CD4-positive, alpha-beta T cell treated with Interleukin-2 at 100 ng/mL for 4 hours (primary cell): ENCODE measurements at places on chromosomes 6 and 20.

DNA sequence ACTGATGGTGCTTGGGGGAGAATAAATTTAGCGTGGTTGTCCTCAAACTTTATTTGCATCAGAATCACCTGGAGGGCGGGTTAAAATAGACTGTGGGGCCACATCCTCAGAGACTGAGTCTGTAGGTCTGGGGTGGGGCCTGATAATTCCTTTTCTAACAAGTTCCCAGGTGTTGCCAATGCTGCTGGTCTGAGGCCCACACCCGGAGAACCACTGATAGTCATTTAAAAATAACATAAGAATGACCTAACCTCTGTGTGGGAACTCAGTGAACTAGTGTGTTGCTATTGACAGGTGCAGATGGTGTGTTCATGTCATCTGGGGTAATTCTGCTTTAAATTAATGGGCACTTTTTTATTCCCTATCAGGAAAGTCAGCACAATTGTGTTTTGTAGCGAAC, 64.8 kb downstream of the RTN4IP1 start:
- DNase-seq = no peak

DNA sequence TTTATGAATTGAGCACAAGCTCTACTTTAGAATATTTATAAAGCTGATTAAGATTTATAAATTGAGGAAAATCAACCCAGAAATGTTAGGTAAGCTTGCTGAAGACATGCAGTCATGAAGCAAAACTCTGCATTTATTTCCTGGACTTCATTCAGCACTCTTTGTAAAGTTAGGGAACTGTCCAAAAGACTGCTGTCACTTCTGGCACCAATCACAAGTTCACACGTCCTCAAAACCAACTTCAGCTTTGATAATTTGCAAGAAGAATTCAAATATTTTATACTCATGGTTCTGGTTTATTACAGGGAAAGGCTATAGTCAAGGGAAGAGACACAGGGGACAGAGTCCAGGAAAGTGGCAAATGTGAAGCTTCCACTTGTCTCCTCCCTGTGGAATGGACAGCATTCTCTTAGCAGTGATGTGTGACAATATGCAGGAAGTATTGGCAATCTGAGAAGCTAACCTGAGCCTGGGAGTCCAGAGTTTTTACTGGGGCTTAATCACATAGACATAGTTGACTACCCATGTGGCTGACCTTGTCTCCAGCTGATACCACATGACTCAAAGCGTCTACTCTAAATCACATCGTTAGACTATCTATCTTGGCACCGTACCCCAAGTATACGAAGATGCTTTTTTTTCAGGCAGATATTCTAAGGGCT, 85.4 kb downstream of the PPP1R14C start:
- no peak for DNase-seq

GRCh38 chr20:58800134-58800871, 50.4 kb downstream of the GNAS-AS1 start:
- DNase-seq = no peak

DNA sequence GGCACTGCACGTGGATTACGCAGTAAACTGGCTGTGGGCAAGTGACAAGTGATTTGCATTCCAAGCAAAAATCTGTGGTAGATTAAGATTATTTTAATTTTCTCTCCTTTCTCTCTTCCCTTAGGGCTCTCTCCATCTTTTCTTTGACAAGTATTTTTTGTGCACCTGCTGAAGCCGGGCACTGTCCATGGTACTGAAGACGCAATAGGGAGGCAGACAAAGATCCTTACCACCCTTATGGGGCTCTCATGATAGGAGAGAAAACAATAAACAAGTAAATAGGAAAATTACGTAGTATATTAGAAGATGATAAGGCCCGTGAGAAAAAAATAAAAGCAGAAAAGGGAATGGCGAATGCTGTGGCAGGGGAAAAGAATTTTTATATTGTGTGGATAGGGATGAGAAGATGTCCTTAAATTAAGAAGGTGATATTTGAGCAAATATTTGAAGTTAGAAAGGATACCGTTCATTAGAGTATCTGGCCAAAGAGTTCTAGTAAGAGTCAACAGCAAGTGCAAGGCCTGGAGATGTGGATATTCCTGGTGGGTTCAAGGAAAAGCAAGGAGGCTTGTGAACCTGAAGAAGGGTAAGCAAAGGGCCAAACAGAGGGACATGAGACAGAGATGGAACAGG, 146.0 kb downstream of the LAMP5 start:
- no peak for DNase-seq

DNA sequence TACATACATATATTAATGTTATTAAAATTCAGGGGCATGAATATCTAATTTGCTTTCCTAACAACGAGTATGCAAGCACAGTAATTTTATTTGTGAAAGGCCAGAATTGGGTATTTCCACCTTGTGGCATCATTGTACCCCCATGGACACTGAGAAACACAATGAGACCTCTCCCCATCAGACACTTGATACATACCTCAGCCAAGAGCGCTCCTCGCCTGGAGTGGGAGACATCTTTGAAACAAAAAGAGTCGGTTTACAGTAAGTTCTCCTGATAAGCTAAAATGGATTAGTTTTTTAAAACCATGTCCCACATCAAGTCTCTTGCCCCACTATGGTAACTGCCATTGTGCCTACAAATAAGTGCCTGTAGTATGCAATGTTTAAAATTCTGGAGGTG, 2.1 kb downstream of the CNR1 start:
- DNase-seq = no peak

- no peak for DNase-seq
These were observed 1.0 kb downstream of the PPDPF start for GRCh38 chr20:63521602-63522001.

GRCh38 chr20:63693083-63693732, 3.2 kb upstream of the TNFRSF6B start:
- no peak for DNase-seq

- no peak for DNase-seq
These were observed 113.5 kb upstream of the BEND6 start for GRCh38 chr6:56841381-56841749.

- DNase-seq = peak; percentile 80
These were observed 95.1 kb upstream of the OLIG3 start for GRCh38 chr6:137589067-137589848.

- DNase-seq = no peak
These were observed 98.4 kb downstream of the FOXC1 start for GRCh38 chr6:1708122-1708521.

GRCh38 chr20:23130622-23131140, 44.6 kb upstream of the CD93 start:
- no peak for DNase-seq

- no peak for DNase-seq
These were observed 241.6 kb upstream of the BTBD3 start for GRCh38 chr20:11675920-11676629.

- no peak for DNase-seq
These were observed 32.3 kb downstream of the FOXP4 start for GRCh38 chr6:41578217-41579087.

DNA sequence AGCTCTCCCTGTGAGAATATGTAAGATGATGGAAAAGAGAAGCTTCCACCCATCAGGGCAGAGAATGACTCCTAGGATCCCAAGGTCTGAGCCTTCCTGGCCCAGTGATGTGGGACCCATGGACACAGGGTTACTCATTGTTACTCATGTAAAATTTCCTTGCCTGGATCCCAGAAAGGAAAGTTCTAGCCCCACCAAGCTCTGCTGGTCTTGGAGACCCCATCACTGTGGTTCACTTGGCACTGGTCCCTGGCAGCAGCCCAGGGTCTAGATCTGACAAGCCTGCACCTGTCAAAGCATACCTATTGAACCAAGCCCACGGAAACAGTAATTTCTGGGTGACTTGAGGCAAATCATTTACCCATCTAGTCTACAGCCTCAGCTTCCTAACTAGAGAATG, 22.1 kb downstream of the MDGA1 start:
- no peak for DNase-seq

DNA sequence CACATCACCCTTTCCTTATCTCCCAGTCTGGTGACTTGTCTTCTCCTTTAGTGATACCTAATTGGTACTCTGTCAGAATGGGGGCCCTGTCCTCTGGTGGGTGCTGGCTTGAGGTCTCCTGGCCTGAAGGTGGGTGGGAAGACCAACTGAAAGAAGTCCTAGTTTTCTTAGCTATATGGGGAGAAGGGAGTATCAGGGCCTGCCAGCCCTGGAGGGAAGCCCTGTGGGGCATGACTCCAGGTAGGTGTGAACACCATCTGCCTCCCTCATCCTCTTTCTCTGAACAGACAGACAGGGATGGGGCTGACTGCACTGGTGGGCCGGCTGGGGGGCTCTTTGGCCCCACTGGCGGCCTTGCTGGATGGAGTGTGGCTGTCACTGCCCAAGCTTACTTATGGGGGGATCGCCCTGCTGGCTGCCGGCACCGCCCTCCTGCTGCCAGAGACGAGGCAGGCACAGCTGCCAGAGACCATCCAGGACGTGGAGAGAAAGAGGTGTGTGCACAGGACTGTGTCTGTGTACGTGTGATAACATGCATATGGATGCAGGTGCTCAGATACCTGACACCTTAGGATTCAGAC, 4.8 kb downstream of the CRIP3 start:
- no peak for DNase-seq

DNA sequence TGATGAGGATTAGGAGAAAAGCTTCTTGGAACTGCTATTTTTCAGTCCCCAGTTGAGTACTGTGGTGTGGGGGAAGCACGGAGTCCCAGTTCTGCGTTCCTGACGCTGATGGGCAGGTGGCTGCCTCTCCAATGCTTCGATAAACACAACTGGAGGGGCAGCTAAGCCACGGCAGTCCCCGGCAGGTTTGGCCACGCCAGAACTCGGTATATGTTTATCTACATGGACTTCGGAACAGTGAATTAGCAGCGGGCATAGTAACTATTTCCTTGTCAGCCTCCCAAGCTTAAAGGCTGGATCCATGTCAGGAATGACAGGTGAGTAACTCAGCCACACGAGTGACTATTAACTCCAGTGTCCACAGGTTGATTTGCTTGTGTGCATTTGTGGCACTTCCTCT, 354.4 kb downstream of the ZFAND3 start:
- DNase-seq = no peak

DNA sequence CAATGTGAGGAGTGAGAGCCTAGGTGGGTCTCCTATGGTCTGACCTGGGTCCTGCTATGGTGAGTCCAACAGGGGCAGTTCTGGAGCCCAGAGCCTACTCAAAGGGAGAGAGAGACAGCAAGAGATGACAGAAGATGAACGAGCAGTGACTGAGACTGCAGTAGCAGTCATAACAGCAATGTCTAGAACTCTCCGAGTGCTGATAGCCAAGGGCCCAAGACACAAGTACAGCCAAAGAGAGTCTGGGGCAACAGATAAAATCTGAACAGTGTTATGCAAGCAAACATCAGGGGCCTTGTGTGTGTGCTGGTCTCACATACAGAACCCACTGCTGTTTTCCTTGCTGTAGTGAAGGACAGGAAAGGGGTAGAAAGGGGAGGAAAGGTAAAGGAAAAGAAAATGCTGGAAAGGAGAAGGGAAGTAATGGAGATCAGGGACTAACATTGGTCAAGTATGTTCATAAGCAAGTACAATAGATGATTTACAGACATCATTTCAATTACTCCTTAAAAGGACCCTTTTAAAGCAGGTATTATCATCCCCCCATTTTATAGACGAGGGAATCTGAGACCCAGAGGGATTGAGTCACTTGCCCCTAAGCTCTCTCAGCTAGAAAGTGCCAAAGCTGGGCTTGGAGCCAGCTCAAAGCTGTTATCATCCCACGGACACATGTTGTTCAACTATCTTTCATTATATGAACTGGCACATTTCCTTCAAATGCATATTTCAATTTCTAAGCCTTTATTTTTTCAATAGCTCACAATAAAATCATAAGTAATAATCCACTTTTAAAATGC, 182.3 kb upstream of the RAB32 start:
- no peak for DNase-seq

DNA sequence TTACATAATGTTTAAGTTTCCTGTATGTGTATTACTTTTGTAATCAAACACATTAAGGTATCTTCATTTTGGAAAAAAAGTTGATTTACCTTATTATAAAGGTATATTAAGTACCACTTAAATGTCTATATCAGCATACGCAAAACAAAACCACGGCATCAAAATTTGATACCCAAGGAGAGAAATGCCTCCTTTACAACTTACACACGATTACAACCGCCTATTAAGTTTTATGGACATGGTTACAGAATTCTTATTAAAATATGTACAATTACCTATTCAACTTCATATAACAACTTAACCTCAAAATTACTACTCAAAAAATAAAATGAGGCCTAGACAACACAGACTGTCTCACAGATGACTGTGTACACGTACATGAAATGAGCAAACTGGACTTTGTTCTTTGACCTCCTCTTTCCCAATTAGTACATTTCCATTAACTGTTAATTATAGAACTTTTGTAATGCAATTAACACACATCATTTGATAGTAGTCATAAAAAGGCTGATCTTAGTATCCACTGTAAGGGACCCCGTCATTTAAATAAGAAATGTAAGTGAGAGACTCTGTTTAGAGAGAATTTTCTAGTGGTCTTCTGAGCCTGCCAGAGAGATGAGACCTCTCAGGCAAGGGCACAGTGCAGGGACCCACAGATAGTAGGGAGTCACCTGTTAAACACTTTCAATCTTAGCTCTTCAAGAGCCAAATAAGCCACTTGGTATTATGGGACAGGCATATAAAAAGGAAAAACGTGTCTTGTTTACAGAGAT, 2.5 kb downstream of the DIDO1 start:
- no peak for DNase-seq

- no peak for DNase-seq
These were observed 184.9 kb downstream of the GPX5 start for GRCh38 chr6:28710466-28711191.

- no peak for DNase-seq
These were observed 9.4 kb upstream of the STX11 start for GRCh38 chr6:144140867-144141266.

DNA sequence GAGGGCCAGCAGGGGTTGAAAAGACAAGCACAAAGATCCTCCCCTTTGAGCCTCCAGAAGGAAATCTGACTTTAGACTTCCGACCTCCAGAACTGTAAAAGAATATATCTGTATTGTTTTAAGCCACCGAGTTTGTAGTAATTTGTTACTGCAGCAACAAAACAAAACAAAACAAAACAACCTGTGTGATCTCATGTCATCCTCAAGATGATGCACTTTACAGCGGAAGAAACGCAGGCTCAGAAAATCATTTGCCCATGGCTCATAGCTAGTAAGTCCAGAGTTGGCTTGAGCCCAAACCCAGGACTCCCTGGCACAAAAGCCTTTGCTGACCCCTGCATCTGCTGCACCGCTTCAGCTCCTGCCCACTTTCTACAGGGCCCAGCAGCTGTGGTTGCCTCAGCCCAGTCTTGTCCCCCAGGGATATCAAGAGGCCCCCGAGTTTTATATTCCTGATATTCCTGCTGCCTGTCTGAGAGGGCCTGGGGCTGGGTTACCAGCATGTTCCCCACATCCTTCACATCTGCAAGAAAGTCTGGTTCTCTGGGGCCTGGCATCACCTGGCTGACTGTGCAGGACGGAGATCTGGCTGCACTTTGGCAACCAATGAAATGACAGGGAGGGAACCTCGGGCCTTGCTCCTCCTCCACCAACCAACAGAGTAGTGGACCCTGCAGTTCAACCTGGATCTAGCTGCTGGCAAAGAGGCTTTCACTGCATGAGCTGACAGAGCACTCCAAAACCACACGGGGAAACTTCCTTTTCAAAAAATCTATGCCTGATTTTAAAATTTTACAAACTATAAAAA, 56.9 kb downstream of the JPH2 start:
- DNase-seq = no peak

- DNase-seq = no peak
These were observed 38.0 kb downstream of the TTLL9 start for GRCh38 chr20:31908424-31908823.
